Naive thymus-derived CD8-positive, alpha-beta T cell (primary cell): ENCODE measurements at places on chromosomes 5 and 9.

- no peak for DNase-seq
Measured at GRCh38 chr5:133936651-133937015, 31.8 kb downstream of the C5orf15 start.

DNA sequence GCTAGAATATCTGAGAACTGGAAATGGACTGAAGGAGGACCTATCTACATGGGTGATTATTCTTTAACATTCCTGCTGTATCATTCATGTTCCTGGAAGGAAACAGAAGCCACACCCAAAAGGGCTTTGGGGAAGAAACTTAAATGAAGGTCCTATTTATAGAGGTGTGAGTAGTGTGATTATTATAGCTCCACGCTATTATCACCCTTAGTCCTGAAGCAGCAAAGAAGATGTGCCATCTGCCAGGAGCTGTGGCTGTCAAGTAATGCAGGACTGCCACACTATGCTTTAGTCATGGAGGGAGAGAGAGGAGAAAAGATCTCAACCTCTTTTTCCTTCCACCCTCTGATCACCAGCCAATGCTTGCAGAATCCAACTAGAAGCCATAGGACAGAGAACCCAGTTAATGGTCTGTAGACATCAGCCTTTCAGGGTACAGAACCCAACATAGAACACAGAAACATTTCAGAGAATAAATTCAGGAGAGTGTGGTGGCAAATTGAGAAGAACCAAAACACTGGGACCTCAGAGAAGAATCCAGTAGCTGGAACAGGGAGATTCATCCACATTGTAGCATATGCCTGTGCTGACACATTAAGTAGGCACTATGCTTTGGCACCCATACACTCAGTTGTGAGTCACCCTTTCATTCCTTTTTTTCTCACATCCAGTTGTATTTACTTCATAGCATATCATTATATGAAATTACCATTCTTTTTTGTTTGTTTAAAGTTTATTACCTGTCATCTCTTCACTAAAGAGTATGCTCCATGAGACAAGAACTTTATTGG lies 21.0 kb upstream of the RNF180 start:
- DNase-seq, result no peak

- DNase-seq, result no peak
Measured at GRCh38 chr5:38071831-38072694, 186.3 kb upstream of the EGFLAM start.

GRCh38 chr5:147949711-147950573 lies 43.6 kb upstream of the C5orf46 start:
- DNase-seq, result no peak

- DNase-seq, result no peak
Measured at GRCh38 chr5:90424245-90424644, 14.7 kb upstream of the CETN3 start.

DNA sequence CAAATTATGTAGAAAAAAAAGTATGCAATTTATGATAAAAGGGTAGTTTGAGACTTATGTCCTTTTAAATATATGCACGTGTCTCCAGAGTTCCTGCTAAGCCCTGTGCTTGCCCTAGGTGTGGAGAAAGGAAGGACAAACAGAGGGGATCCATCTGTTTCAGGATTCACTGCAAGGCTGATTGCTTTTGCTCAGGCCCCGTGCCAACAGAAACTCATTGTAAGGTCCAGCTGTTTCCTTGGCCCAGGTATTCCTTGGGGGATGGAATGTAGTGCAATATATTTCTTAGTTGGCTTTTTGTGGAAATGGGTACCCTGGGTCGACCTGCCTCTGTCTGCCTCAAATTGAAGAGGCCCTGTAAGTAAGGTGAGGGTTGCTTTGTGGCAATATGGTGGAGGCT lies 268.6 kb upstream of the CLINT1 start:
- no peak for DNase-seq

- DNase-seq, result no peak
Measured at GRCh38 chr9:93701494-93702218, 125.3 kb downstream of the PHF2 start.

DNA sequence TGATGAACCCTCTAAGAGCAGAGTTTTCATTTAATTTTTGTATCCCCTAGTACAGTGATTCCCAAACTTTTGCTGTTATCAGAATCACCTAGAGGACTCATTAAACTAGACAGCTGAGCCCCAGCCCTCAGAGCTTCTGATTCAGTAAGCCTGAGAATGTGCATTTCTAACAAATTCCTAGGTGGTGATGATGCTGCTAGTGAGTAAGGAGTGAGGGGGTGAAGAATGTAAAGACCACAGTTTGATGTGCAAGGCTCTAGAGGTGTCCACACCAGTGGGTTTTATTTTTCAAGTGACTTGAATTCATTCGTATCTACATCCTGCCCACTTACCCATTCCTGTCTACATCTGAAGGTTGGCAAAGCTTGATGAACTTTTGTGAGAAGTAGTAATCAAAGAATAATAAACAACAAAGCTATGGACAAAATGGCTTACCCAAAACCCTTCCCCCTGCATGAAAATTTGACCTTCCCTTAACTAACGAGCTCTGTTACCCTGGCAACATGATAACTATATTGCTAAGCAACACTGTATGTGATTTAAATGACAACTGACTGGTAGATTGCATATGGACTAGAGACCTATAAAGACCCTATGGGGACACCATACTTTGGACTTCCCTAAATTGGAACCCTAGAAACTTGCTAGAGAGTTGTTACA lies 35.2 kb downstream of the DTWD2 start:
- DNase-seq, result no peak
